ENCODE measurements at places on chromosomes 1 and 21.

DNA sequence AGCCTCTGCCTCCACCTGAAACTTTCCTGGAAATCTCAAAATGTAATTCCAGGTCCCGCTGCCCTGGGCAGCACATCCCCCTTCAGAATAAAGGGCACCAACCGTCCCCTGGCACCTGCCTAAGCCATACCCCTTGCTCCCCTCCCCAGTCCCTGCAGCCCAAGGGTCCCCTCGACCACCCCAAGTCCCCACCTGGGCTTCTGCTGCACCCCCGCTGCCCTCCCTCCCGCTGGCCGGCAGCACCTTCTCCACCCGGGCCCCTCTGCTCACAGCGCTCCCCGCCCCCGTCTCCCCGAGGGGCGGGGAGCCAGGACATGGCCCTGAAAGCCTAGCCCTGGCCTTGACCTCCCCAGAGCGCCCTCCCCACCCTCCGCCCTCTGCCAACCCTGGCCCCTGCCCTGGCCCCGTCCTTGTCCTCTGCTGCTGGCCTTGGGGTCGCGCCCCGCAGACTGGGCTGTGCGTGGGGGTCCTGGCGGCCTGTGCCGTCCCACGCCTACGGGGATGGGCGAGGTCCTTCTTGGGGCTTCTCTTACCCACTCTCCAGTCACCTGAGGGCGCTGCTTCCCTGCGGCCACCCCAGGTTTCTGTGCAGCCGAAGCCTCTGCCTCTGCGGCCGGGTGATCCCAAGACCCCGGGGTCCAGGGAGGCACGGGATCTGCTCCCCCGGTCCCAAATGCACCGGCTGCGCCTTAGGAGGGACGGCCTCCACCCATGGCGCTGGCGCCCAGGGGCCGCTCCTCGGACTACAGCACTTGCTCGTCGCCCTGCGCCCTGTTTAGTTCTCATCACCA is 41.7 kb downstream of the WDR4 start:
- no peak for DNase-seq

DNA sequence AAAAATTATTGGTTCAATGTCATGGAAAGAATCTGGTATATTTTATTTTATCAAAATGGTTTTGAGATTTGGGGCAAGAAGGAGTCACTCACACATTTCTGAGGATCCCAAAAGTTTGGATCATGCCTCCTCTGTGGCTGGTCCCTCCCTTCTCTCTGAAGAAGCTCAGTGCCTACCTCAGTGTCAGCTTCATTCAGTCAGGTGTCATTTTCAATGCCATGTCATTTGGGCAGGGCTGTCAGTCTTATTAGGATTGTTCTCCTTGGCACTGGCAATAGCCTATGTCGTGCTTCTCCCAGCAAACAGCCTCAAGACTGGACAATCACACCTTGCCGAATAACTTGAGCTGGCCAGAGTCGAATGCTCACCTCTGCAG is 264.5 kb upstream of the CAMK1G start:
- no peak for DNase-seq

DNA sequence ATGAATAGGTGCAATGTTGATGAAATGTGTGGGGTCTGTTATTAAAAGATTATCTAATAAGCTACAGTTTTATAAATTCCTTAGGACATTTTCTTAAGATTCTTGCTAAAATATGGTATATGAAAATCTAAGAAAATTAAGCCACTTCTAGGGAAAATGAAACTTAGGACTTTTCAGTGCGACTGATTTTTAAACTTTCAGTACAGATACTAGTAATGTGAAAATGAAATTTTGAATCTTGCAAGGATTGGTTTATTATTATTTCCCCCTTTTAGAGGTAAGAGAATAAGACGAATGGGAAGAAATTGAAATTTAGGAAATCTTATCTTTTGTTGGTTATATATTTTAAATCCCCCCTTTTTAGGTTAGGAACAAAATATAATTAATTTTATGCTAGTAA is 16.4 kb downstream of the CAPZA1 start:
- DNase-seq, result no peak

GRCh38 chr1:217626321-217626720 is 4.6 kb downstream of the GPATCH2 start:
- DNase-seq, result no peak

DNA sequence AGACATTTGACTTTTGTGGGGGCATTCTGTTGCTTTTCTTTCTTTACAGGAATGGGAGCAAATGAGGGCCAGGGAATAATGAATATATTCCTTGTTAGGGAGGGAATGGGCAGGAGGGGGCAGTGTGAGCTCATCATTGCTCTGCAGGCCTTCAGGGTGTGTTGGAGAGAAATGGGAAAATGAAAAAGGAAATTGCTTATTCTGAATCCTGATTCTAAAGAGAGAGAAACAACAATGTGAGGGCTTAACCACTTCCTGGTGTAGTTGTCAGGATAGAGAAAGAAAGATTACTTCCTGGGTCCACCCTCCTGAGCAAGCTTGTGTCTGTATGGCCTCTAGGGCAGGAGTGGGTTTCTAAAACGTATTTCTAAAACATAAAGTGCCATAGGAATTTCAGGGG is 28.3 kb downstream of the VANGL2 start:
- no peak for DNase-seq

- no peak for DNase-seq
Measured at GRCh38 chr1:215282557-215282956, 200.0 kb downstream of the KCNK2 start.

DNA sequence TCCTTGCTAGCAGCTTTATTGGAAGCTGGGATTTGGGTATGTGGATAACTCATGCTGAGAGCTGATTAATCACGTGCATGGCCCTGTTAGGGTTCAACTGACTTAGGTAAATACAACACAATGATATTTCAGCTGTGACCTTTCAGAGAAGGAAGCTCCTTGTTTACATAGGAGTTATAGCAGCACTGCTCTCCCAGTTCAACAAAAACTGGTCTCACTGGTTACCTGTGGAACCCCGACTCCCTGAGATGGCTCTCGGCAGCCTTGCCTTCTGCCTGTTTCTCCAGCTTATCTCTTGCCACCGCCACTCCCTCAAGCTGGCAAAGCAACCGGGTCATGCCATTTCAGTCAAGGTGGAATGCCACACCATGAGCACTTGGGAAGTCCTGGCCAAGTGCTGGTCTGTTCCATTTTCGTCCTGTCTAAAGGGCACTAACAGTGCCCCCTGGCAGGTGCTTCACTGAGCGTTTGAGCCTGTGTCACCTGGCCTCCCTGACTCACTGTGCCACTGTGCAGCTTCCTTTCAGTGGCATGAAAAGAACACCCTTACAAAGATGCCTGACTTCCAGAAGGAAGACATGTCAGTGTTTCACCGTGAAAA is 31.6 kb downstream of the DOP1B start:
- no peak for DNase-seq

- no peak for DNase-seq
Measured at GRCh38 chr1:24203404-24203803, 16.3 kb upstream of the IFNLR1 start.

GRCh38 chr1:58829866-58830265 is 46.0 kb upstream of the JUN start:
- no peak for DNase-seq

- DNase-seq, result no peak
Measured at GRCh38 chr1:93528412-93528811, 80.5 kb downstream of the FNBP1L start.

DNA sequence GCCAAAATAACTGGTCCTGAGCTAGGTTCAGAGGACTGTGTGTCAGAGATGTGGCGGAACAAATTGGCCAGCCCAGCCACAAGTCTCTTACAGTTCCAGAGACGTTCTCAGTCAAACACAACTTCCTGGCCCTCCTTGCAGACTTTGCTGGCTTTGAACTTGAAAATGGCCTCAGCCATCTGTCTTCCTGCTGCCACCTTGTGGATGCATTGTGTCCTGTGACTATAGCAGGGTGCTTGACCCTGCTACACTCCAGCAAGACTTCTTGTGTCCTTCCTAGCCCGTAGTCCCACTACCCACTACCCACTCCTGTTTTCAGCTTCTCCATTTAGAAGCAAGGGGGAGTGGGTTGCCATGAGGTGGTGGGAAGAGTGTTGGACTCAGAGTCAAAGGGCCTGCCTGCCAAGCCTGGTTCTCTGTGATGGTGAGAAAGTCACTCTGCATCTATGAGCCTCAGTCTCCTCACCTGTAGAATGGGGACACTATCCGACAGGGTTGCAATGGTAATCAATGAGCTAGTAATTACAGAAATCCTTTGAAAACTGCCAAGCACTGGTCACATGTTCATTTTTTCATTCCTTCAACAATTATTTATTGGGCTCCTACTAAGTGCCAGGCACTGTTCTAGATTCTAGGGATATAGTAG is 109.9 kb downstream of the IGSF21 start:
- DNase-seq, result peak; percentile 15

DNA sequence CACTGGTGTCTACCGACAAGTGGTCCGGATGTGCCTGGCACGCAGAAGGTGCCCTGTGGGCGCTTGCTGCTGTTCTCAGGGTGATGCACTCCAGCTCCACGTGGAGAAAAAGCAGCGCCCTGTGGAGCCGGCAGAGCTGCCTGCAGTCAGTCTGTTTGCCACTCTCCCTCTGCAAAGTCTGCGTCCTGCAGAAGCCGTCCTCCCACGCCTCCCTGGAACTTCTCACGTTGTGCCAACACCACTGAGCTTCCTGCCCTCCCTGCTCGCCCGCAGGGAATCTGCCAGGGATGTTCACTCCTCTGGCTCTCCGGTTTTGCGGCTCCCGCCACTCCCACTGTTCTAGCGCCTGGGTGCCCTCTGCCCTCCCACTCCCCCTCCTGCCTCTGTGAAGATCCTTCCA is 19.8 kb upstream of the UBXN10 start:
- no peak for DNase-seq

DNA sequence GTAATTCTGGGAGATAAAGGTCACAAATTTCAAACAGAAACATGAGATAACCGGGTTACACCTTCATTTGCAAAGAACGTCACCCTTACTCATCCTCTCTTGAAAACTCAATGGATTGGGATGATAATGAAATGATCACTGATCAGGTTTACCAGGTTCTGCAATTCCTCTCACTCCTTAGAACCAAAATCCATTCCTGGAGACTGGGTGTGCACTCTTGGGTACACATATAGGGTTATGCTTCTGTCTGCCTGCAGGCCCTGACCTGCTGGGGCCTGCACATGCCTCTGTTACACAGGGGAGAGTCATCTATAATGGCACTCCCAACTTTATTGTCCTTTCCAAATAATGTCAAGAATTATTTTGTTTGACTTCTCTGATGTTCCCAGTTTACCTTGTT is 8.3 kb downstream of the SUSD4 start:
- no peak for DNase-seq

DNA sequence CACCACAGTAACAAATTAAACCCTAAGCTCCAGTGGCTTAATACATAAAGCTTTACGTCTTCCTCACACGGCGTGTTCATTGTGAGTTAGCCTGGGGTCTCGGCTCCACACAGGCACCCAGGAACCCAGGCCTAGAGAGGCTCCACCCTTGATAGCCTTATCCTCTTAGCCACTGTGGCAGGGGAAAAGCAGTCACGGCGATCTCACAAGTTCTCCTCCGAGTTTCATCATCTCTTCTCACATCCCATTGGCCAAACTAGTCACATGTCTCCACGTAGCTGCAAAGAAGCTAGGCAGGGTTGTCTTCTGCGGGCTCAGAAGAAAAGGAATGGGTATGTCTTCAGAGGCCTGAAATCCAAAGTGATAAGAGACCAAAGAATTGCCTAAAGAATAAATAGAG is 122.3 kb upstream of the GRIK3 start:
- no peak for DNase-seq

- DNase-seq, result no peak
Measured at GRCh38 chr1:29372108-29372507, 135.8 kb downstream of the PTPRU start.

- DNase-seq, result no peak
Measured at GRCh38 chr1:153617663-153618062, 1.5 kb upstream of the S100A14 start.

DNA sequence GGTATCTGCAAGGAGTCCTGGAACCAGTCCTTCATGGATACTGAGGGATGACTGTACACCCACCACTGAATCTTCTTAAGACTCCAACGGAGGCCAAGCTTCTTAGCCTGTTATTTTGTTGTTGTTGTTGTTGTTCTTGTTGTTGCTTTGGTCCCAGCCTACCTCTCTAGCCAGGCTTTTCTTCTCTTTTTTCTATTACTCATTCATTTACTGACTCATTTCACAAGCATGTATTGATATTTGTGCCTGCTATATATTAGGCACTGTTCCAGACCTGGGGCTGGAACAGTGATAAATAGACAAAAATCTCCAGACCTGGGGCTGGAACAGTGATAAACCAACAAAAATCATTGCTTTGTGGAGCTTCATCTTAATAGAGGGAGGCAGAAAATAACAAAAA is 20.4 kb downstream of the CENPF start:
- no peak for DNase-seq

DNA sequence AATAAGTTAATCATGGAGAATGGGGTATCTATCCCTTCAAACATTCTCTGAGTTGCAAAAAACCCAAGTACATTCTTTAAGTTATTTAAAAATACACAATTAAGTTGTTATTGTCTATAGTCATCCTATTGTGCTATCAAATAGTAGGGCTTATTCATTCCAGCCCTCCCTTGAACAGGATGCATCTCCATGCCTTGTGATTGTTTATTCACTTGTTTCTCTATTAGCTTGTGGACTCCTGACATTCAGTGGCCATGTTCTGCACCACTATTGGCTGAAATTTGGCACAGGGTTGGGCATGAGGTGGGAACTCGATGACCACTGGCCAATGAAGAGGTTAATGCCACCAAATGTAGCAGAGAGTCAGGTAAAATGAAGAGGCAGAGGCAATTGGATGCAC is 272.8 kb downstream of the TNR start:
- no peak for DNase-seq

Data from GM12864 (cell line).